ENCODE measurements at places on chromosomes 4 and X. TPM values are rescaled to one million over a fixed set of nuclear protein-coding genes. Genes with fewer than 3 reads are reported as not detected.

The NOX1 gene
- total RNA-seq, result not detected

The COL4A5 gene
- total RNA-seq, result 12.7 TPM

The GAGE13 gene
- not detected for total RNA-seq

The CENPVL1 gene
- not detected for total RNA-seq

The SPANXN3 gene
- not detected for total RNA-seq

The PPP2R3B gene
- total RNA-seq, result 25.5 TPM

The TMPRSS11D gene
- total RNA-seq, result not detected

The USP51 gene
- 0.57 TPM for total RNA-seq

The DAPP1 gene
- total RNA-seq, result not detected

The TAF7L gene
- total RNA-seq, result 0.16 TPM

The MAGED4 gene
- total RNA-seq, result 6.3 TPM

The STAP1 gene
- total RNA-seq, result not detected

The SMIM20 gene
- 30.6 TPM for total RNA-seq

The FAM9C gene
- total RNA-seq, result not detected

The PAK3 gene
- total RNA-seq, result not detected

The GPC4 gene
- total RNA-seq, result not detected

All from A549 treated with CORT108297 at 1 μM for 4 hours (cell line).